NCI-H460 (cell line): ENCODE measurements at places on chromosomes 1 and 21. TPM values are rescaled to one million over a fixed set of nuclear protein-coding genes. Genes with fewer than 3 reads are reported as not detected.
A peak's percentile ranks its signal among the peaks of the same experiment; 100 is the strongest.

The LAD1 gene
- total RNA-seq, result not detected in 2 replicates

The BCAR3 gene
- 69.1 and 69.3 TPM in 2 replicates for total RNA-seq

The CALML6 gene
- total RNA-seq, result 0.12 and 0.77 TPM in 2 replicates

- peak; percentile 44 for DNase-seq
These were observed 9.4 kb downstream of the MORN1 start for GRCh38 chr1:2381741-2382620.

DNA sequence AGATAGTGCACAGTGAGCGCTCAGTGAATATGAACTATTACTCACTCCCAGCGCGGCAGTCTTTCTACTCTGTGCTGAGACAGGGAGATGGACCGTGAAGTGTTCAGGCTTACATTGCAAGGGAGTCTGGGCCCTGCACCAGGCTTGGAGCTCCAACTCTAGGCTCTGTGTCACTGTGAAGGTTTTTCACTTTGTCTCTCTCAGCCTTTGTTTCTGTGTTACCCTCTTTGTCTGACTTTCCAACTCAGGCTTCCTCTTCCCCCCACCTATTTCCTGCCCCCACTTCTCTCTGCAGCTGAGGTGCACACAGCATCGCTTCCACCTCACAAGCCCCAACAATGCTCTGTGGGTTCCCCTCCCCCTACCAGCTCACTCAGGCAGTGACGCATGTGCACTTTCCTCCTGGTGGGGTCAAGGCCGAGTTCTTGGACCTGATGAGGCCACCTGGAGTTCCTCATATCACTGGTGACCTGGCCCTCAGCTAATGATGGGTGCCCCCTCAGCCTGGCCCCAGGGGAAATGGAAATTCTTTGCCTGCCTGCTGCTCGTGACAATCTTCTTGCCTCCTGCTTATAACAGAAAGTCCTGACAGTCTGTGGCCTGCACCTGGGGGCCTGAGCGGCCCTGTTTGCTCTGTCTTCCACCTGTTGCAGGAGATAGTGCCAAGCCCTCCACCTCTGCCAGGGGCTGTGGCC is 1.1 kb upstream of the LCK start:
- DNase-seq, result no peak

- no peak for DNase-seq
These were observed 50.0 kb upstream of the SYT6 start for GRCh38 chr1:114203595-114204128.

GRCh38 chr1:168348146-168348709 is 67.6 kb downstream of the TBX19 start:
- peak; percentile 12 for DNase-seq
